LHCN-M2 (cell line): ENCODE measurements at places on chromosomes 12 and 14. TPM values are rescaled to one million over a fixed set of nuclear protein-coding genes. Genes with fewer than 3 reads are reported as not detected.

DNA sequence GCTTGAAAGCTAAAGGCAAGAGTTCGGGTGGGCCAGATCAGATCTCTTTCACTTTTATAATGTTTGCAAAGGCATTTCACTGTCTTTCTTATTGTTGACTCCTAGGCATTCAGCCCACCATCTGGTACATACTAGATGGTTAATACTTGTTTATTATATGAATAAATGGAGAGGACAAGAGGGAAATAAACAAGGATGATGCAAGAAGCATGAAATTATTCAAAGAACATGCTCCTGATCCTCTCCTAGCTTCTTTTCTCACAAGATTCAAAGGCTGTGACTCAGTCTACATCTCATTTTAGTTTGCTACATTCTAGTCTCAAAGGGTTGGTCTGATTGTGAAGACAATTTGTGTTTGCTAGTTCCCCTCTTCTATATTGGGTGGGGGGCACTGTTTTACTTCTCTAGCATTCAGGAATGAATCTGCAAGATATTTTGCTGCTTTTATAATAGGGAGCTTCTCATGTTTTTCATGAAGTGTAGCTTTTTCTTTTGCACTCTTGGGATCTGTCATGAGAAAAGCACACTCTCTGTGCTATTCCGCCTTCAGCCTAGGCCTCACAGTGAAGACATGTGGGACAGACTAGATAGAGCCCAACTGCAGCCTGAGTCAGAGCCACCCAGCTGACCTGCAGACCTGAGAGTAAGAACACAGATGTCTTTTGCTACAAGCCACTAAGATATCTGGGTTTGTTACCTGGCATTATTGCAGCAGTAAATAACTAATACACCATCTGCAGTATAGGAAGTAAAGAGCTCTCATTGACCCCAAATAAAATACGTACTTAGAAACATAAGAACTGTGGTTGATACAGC lies 65.7 kb downstream of the PTHLH start:
- DNase-seq: no peak

- peak; percentile 26 for DNase-seq
Observed at GRCh38 chr12:51751661-51752060, 96.9 kb downstream of the FIGNL2 start.

DNA sequence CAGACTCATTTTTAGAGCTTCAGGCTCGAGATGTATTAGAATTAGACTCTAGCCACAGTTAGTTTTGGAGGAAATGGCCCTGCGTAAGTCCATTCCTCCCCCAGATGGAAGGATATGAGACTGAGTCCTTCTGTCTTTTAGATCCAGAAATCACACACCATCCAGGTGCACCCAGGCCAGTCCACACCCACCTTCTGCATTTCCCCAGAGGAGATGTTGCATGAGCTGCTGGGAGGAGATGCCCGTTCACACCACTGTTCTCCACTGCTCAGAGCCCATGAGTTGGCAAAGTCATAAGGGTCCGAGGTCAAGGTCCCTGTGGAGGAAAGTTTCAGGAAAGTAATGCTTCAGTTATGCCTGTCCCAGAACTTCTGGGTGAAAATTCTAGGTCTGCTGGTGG lies 29.2 kb downstream of the VWF start:
- no peak for DNase-seq

GRCh38 chr14:51180577-51180976 lies 59.5 kb upstream of the TMX1 start:
- DNase-seq: no peak

- DNase-seq: peak; percentile 70
Observed at GRCh38 chr12:89690925-89691324, 17.7 kb downstream of the ATP2B1 start.

- no peak for DNase-seq
Observed at GRCh38 chr12:52295663-52296062, 4.3 kb upstream of the KRT81 start.

DNA sequence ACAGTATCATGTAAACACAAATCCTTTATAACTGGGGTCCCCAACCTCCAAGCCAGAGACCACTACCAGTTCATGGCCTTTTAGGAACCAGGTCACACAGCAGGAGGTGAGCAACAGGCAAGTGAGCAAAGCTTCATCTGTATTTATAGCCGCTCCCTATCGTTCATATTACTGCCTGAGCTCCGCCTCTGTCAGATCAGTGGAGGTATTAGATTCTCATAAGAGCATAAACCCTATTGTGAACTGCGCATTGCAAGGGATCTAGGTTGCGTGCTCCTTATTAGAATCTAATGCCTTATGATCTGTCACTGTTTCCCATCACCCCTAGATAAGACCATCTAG lies 49.9 kb downstream of the LRP6 start:
- no peak for DNase-seq

- DNase-seq: peak; percentile 9
Observed at GRCh38 chr14:30751646-30752416, 122.5 kb upstream of the COCH start.

- DNase-seq: no peak
Observed at GRCh38 chr12:45089411-45090075, 38.6 kb upstream of the DBX2 start.

DNA sequence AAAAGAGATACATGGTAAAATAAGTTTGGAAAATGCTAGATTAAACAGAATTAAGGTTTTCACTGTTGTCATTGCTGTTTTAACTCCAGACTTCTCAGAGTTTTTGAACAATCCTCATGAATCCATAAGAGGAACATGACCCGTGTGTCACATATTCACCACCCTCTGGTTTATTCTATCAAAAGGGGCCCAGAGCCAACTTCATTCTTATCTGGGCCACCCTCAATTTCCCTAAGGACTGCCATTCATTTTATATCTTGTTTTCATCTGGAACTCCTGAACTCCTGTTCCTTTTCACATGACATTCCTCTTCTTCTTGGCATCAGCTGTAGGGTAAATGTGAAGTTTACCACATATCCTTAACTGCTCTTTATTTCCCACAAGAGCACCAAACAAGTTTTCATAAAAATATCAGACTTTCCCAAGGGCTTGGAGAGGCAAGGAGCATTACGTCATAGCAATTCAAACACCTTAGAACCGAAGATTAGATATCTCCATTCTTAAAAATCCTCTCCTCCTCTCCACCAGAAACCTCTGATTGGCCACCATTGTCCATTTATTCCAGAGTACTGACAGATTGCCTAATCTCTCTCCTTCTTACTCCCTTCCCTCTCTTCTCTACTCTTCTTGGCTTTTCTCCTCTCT lies 225.2 kb downstream of the SEC23A start:
- no peak for DNase-seq

GRCh38 chr14:104755621-104756020 lies 2.7 kb downstream of the SIVA1 start:
- DNase-seq: no peak

- peak; percentile 62 for DNase-seq
Observed at GRCh38 chr12:96879301-96879700, 27.8 kb upstream of the NEDD1 start.

- peak; percentile 65 for DNase-seq
Observed at GRCh38 chr12:8697476-8698131, at the start of gene RIMKLB. TSS of gene RIMKLB (plus strand) at chr12:8697991. CDS start at chr12:8713867, 15,876 bp downstream.

DNA sequence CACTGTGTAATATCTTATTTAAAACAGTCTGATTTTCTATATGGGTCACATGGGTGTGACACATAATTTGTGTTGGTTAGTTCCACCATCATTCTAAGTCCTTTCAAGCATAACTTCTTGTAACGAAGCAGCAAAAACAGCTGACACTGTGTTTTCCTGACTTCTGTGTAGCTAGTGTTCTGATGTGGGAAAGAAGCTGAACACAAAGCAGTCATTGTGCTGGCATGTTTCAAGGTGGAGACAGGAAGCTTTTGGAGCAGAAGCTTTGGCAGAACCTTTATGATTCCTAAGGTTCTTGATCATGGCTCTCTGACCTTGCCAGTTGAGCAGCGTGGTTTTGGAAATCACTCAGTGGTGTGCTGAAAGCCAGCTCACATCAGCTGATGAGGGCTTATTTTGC lies 351.7 kb upstream of the MDGA2 start:
- no peak for DNase-seq

GRCh38 chr14:71108398-71109119 lies 201.3 kb downstream of the PCNX1 start:
- no peak for DNase-seq

- DNase-seq: peak; percentile 44
Observed at GRCh38 chr12:119479121-119479561, 114.4 kb upstream of the TMEM233 start.

DNA sequence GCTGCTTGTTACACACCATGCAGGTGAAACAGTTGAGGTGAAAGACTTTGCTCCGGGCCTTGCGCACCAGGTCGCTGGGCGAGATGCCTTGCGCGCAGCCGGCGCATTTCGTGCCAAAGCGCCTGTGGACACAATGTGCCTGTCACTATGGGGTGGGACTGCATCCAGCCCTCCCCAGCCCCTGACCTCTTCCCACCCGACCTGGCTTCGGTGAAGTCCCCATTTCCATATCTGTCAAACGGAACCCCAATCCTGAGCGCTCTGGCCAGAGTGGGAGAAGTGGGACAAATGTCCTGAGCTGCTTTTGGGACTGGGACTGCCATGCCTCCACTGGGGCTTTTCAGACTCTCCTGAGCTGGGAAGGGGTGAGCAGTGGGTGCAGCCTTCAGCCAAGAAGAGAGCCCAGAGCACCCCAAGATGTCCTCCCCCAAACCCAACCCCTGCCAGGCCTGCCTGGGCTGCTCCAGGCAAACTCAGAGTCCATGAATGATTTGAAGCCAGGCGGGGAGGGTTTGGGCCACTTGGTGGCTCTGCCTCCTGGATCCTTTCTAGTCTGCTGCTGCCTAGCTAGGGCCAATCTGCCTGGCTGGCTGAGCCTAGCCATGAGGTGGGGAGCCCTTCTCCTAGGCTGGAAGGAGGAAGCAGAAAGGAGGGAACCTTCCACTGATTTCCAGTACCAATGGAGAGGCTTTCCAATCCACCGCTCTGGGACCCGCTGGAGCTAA lies 2.3 kb downstream of the LHX5 start:
- DNase-seq: no peak

- peak; percentile 5 for DNase-seq
Observed at GRCh38 chr14:38737686-38738407, 365.2 kb downstream of the SEC23A start.

- peak; percentile 77 for DNase-seq
Observed at GRCh38 chr12:95623554-95624170, 72.4 kb upstream of the USP44 start.

- no peak for DNase-seq
Observed at GRCh38 chr12:31315044-31315715, 10.8 kb downstream of the SINHCAF start.

DNA sequence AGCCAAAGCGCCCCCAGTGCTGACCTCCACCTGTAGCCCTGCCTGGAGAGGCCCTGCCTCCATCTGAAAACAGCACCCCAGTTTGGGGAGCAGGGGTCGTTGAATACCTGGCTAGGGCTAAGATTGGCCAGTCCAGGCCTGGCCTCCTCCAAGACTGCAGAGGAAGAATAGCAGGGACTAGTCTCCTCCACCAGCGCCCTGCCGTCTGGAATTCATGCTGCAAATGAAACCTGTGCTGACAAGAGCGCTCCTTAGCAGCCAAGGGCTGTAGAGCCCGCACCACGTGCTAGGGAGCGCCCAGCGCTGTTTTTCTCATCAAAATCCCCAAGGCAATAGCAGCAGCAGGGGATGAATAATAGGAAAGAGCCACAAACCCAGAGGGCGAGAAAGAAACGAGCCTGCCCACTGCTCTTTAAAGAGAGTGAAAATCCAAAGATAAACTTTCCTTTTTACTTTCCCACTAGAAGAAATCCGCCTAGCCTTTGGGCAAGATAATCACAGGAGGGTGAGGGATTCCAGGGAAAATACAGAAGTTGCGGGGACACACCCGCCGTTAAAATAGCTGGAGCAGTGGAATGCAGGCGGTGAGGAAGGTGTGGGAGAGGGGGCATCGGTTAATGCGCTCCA lies 3.3 kb downstream of the COL2A1 start:
- peak; percentile 45 for DNase-seq

GRCh38 chr12:124898923-124899294 lies 15.5 kb downstream of the UBC start:
- no peak for DNase-seq

- peak; percentile 17 for DNase-seq
Observed at GRCh38 chr12:85920324-85920947, 46.3 kb downstream of the NTS start.

DNA sequence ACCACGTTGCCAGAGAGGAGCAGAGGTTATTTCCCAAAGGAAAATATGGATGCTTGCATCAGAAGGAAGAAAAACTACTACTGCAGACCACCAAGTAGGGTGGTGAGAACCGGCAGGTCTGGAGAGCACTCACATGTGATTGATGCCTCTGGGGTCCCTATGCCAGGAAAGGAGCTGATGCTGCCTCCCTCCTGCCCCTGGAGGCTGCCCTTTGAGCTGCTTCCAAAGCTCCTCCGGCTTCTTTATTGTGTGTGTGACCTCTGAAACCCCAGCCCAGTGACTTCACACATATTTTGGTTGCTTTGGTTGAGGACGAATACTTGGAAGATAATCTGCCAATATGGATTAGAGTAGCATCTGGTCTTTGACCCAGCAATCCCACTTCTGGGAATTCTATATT lies 133.4 kb downstream of the AACS start:
- no peak for DNase-seq

DNA sequence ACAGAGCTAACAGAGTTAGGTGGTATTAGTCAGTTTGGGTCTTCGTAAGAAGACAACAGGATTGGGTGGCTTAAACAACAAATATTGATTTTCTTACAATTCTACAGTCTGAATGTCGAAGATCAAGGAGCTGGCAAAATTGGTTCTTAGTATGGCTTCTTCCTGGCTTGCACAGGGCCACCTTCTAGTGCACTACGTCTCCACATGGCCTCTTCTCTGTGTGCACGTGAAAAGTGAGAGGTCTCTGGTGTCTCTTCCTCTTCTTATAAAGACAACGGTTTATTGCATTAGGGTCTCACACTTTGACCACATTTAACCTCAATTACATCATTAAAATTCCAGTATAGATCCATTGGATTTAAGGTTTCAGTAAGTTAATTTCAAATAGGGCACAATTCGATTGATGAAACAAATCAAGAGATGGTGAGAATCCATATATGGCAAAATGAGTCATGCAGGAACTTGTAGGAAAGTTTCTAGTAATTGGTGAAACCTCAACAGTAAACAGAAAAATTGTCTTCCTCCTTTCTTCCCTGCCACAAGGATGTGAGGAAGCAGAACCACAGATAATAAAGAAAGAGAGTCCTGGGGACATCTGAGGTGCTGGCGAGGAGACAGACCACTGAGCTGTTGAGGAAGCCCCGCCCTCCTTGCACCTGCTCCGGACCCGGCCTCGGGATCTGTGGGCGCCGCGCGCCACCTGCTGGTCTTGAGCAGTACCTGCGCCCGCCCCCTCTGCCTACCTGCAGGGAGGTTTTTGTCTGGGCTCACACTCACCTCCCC lies 846.7 kb downstream of the TMEM121 start:
- no peak for DNase-seq

GRCh38 chr12:6962285-6963015 lies 8.0 kb downstream of the PHB2 start:
- no peak for DNase-seq

The PPP1R3E gene
- 2.9 and 5.0 TPM in 2 replicates for total RNA-seq

The KERA gene
- not detected in 2 replicates for total RNA-seq

The CLEC12A gene
- not detected in 2 replicates for total RNA-seq

The PDE3A gene
- 0.06 TPM in 1 of 2 replicates, not detected in the other for total RNA-seq

The RERGL gene
- total RNA-seq: not detected in 2 replicates

The MYF6 gene
- 29.3 and 29.4 TPM in 2 replicates for total RNA-seq

The DIP2B gene
- 15.1 and 19.0 TPM in 2 replicates for total RNA-seq

The SELPLG gene
- total RNA-seq: 1.5 and 2.1 TPM in 2 replicates

The SLC39A2 gene
- not detected in 2 replicates for total RNA-seq

The TSHR gene
- total RNA-seq: 0.29 TPM in 1 of 2 replicates, not detected in the other

The SRP54 gene
- 75.8 and 81.1 TPM in 2 replicates for total RNA-seq

The OR6C76 gene
- total RNA-seq: not detected in 2 replicates

The UTP20 gene
- 23.7 and 26.5 TPM in 2 replicates for total RNA-seq

The RD3L gene
- not detected in 2 replicates for total RNA-seq

The BCL7A gene
- 3.1 and 5.7 TPM in 2 replicates for total RNA-seq

The TMTC1 gene
- 111 and 136 TPM in 2 replicates for total RNA-seq

The KIF26A gene
- under 0.01 TPM in 1 of 2 replicates, not detected in the other for total RNA-seq

The NKX2-1 gene
- total RNA-seq: not detected in 2 replicates
